ENCODE measurements at places on chromosomes 1 and 21.

DNA sequence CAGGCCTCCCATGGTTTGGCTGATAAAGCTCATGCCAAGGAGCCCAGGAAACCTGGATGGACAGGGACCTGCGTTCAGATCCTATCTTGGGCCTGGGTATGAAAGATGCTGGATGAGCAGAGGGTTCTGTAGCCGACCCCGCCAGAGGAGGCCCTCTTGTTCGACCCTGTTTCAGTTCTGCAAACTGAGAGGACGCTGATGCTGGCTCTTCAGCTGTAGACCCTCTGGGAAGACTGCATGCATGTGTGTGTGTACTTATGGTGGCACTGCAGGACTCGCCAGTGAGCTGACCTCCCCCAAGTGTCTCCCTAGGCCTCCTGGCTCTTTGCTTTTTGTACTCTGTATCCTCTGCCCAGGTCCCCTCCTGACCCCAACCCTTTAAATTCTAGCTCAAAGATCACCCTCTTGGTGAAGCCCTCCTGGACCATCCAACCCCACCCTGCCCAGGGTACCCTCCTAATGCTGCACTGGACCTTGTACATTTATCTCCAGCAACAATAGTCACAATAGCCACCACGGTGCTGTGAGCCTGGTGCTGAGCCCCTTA lies 1.6 kb downstream of the EPS8L3 start:
- no peak for DNase-seq

DNA sequence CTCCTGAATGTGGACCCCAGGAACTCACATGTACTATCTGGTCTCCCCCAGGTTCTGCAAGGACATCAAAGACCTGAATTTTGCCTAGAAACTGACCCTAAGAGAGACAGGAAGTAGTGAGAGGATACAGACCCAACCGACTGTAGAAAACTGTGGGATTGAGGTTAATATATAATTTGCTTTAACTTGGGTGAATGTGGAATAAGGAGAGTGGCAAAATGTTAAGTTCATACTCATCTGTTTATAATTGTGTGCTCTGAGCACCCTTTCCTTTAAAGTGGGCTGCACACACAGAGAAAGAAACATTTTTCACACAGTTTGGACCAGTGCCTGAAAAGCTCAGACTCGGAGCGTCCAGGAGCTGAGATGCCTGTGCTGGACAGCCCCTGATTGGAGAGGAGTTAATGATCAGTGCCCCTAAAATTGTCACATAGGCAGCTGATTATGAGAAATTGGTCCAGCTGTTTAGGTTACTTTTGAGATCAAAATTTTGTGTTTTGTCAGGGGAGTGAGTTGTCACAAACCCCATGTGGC lies 37.2 kb downstream of the ROR1 start:
- no peak for DNase-seq

GRCh38 chr1:23911921-23912320 lies 1.2 kb downstream of the CNR2 start:
- DNase-seq: no peak

DNA sequence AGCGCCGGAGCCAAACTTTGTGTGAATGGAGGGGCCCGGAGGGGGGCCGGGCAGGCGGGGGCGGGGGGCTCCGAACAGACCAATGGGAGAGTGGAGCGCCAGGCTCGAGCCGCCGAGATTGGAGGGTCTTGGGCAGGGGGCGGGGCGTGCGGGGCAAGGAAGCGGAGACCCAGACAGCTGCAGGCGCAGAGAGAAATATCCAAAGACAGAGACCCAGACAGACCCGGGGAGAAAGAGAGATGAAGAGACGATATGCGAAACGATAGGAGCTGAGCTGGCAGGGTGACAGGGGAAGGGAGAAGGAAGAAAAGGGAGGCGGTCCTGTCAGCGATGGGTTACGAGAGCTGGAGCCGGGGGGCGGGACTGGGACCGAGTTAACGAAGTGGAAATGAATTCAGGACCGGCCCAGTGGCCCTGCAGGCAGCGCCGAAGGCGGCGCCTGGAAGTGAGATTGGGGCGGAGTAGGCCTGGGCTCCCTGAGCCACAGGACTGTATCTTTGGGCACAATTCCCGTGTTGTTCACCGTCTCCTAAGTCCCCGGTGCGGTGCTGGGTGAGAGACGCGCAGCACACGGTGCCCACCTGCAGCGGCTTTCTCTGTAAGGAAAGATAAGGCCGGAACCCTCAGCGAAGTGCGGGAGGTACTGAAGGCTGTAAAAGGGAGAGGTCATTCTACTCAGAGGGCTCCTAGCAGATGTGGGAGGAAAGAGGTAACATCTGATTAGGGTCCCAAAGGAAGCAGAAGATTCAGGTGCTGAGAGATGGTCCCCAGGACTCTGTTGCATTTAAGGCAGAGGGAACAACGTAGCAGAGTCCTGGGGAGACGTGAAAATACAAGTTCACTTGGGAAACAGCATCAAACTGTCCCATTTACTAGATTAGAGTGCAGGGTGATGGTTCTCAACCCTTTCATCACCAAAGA lies 543 bp upstream of the KCNJ10 start:
- DNase-seq: peak; percentile 94

DNA sequence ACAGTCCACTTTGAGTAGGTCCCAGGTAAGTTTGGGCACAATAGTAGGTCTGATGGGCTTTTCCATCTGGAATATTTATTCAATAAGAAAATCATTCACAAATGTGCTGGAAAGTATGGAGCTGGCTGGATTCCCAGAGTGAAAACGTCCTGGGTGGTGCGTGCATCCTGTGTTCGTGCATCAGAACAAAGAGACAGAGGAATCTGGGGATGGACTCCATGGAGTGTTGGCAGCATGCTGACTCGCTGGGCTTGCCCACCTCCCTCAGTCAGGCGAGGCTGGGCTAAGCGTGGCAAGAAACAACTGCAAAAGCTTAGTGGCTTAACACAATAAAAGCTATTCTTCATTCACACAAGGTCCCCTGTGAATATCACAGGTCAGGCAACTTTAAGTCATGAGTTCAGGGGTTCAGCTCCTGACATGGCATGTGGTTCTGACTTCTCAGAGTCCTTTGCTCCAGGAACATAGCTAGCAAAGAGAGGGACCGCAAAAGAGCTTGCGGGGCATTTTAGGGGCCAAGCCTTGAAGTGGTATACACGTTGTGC lies 151.6 kb upstream of the ZNF644 start:
- DNase-seq: no peak

DNA sequence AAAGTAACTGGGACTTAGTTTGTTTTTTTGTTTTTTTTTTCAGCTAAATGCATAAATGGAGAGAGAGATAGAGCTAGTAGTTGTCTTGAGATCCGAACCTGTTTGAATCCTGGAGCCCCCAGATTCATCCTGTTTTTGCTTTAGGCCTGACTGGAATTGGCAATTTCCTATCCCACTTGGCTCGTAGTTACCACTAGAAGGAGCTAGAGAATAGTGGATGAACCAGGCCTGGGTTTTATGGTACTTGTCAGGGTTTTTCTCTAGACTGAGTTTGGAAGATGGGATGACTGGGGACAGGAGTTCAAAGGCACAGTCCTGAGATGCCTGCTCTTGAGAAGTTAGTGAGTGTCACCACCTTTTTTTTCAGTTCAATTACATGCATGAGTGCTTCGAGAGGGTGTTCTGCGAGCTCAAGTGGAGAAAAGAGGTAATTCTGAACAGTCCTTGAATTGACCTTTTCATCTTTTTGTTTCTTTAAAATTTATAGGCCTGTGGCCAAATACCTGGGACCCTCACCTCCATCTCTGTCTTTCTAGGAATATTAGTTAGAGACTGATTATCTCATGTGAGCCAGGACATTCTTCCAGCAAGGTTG lies 23.4 kb downstream of the CELF3 start:
- peak; percentile 70 for DNase-seq

- no peak for DNase-seq
Measured at GRCh38 chr1:77832901-77833300, 53.5 kb downstream of the MIGA1 start.

DNA sequence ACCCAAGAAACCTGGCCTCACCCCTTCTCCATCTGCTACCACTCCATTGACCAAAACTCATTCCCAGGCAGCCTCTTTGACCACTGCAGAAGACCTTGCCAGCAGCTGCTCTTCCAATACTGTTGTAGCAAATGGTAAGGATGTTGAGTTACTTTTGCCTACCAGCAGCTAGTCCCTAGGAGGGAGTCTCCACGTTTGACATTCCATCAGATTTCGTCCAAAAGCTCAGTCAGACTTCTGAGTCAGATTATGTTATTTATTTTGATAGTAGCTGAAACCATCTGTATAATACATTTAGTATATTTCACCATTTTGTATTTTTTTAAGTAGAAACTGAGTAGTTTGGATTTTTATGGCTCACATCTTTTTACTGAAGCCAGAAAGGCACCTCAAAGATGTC lies 51.5 kb upstream of the WNT2B start:
- no peak for DNase-seq

- no peak for DNase-seq
Measured at GRCh38 chr1:197671140-197671539, 104.1 kb downstream of the DENND1B start.

DNA sequence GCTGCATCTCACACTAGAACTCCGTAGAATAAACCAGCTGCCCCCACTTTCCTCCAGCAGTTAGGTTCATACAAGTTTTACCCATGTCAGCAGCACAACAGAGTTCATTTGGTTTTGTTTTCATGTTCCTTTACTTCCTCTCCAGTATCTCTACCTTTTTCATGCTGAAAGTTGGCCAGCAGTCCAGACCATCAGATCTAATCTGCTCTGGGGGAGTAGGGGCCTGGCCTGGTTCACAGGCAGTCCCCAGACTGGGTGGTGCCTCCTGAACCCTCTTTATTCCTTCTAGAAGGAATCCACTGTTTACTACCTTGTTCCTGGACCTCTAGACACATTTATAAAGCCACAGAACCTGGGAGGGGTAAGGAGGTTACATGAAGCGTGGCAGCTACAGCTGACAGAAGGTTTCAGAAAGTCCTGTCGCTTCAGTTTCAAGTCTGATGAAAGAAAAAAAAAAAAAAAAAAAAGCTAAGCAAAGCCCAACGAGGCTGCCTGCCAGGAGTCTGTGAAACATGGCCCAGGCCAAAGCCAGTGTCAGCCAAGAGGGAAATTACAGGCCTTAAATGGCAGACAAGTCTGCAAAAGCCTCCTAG lies 184.6 kb upstream of the JUN start:
- DNase-seq: no peak

GRCh38 chr1:173301507-173301906 lies 94.4 kb upstream of the TNFSF4 start:
- DNase-seq: no peak

DNA sequence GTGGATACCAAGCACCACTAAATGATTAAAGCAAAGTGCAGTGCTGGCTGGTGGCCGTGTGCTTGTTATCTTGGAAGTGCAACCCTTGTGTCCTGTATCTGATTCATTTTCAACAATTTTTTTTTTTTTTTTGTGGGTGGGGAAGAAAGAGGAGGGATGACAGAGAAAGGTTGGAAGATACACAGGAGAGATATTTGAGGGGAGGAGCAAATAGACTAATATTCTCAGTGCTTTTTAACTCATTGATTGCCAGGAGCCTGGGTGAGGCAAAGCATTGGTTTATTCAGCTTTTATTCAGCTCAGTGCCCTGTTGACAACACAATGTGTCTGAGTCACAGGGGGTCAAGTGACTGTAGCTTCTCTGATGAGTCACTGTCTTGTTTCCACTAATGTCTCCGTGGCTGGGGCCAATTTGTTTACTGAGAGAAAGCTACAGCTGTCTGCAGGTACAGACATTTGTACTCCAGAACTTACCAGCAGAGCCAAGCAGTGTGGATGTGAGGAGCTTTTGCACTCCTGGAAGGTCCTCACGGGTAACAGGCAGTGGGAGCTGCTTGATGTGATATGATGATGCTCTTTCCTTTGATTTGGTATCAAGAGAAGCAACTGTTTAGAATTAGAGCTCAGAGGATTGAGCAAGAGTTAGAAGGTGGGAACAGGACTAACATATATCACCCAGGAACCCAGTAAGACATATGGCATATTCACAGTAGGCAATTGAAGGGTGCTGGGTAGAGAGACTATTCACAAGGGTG lies 23.6 kb upstream of the DNM3 start:
- DNase-seq: peak; percentile 22

DNA sequence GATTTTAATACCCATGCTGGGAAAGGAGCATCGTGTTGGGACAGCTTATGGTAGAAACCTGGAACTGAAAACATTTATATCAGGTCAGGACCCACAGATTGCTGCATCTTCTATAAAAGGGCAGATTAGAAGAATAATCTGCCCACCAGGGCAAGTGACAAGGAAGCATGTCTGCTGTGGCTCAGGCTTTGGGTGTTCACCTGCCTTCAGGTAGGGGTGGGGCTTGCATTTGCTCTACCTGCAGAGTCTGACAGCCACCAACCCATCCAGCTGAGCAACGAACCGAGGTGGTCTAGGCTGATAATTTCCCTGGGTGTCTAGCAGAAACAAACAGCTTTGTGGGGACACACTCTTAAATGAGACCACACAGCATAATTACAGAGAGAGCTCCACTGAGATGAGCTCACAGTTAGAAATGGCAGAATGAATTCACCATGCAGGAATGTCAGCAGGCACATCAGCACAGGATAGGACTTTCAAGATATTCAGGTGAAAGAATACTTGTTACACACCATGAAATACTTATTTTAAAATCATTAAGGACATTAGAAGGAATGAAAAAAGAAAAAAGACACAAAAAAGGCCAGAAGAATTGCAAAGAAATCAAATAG lies 36.1 kb upstream of the B3GALT5 start:
- DNase-seq: peak; percentile 15

GRCh38 chr21:25577424-25578055 lies 29.7 kb downstream of the MRPL39 start:
- no peak for DNase-seq

- DNase-seq: no peak
Measured at GRCh38 chr1:223504741-223505140, 111.5 kb downstream of the CCDC185 start.

- no peak for DNase-seq
Measured at GRCh38 chr21:40141621-40142020, 274.4 kb downstream of the PCP4 start.

GRCh38 chr1:55987491-55988249 lies 591.7 kb downstream of the PLPP3 start:
- DNase-seq: peak; percentile 28

- DNase-seq: no peak
Measured at GRCh38 chr1:114512595-114513280, 1.7 kb upstream of the TRIM33 start.

DNA sequence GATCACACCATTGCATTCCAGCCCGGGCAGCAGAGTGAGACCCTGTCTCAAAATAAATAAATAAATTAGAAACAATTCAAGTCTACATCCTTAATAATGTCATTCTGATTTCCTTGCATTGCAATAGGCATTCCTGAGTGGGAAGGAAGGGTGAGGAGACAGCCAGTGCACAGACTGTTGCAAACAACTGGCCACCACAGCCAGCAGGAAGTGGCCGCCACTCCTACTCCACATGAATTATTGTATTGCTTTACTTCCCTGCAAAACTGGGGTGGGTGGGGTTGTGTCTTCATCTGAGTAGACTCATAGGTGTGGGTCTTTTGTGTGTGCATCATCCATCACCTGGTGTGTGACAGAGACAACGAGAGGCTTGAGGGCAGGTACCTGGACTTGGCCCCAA lies 60.1 kb downstream of the OPTC start:
- DNase-seq: no peak

GRCh38 chr1:29379443-29380073 lies 143.2 kb downstream of the PTPRU start:
- peak; percentile 89 for DNase-seq

All from GM23338 (cell line).